ENCODE measurements at places on chromosomes 7 and 10. TPM values are rescaled to one million over a fixed set of nuclear protein-coding genes. Genes with fewer than 3 reads are reported as not detected.

The ABCB4 gene
- not detected for total RNA-seq

- peaks cover 25% of the 10 kb centered on the region for H3K4me1 ChIP-seq
- no peaks in the 10 kb centered on the region for H3K27me3 ChIP-seq
- H3K27ac ChIP-seq = no peak overlapping the region
- DNase-seq = peak; percentile 48
- no peaks in the 10 kb centered on the region for H3K36me3 ChIP-seq
Observed at GRCh38 chr10:69901628-69902505, 100.2 kb downstream of the COL13A1 start.

DNA sequence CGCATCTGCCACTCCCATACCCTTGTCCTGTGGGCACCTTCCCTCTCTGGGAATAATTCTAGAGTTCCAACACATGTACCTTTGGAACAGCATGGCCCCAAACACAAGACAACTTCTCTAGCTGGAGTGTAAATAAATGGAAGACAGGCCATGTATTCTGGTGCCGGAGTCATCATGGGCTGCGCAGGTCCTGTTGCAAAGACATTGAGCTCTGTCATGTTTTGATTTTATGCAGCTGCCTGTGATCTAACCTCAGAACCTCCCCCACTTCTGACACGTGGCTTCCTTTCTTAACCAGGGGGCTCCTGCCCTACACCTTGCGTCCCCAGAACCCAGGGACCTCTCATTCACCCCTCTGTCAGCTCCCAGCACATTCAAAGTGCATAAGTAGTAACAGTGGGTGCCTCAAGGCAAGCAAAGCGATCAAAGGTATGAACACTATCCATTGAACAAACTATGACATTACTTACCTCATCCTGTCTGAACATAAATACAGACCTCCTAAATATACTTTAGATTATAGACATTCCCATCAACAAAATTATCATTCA, 219.9 kb downstream of the FGFR2 start:
- no peaks in the 10 kb centered on the region for H3K4me1 ChIP-seq
- no peak overlapping the region for H3K4me3 ChIP-seq
- no peaks in the 10 kb centered on the region for H3K27me3 ChIP-seq

DNA sequence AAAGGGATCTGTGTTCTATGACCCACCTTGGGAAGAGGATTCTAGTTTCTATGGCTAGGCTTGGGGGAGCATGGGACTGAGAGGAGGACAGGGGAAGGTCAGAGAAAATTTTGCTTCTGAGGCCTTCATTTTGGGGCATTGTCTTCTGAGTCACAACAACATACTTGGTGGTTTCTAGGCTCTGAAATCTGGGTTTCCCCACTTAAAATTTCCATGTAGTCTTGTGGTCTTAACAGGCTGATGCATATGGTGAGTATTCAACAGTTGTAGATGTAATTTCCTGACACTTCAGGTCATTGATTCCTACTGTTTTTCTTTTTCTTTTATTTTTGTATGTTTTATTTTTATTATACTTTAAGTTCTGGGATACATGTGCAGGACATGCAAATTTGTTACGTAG, 88.5 kb downstream of the ANKRD7 start:
- H3K4me3 ChIP-seq = no peak overlapping the region
- H3K36me3 ChIP-seq = no peaks in the 10 kb centered on the region
- H3K4me1 ChIP-seq = no peaks in the 10 kb centered on the region
- H3K27ac ChIP-seq = no peak overlapping the region
- no peak for DNase-seq

- H3K36me3 ChIP-seq = no peaks in the 10 kb centered on the region
- no peak overlapping the region for H3K27ac ChIP-seq
- no peak for DNase-seq
- no peaks in the 10 kb centered on the region for H3K4me1 ChIP-seq
- H3K4me3 ChIP-seq = no peak overlapping the region
Observed at GRCh38 chr7:39075210-39075609, 97.5 kb downstream of the POU6F2 start.

Data from stomach (tissue), 19 donors.